T-helper 2 cell (primary cell): ENCODE measurements at places on chromosomes 2 and 18.

GRCh38 chr2:75647771-75648170 is 1.2 kb downstream of the MRPL19 start:
- DNase-seq = no peak

DNA sequence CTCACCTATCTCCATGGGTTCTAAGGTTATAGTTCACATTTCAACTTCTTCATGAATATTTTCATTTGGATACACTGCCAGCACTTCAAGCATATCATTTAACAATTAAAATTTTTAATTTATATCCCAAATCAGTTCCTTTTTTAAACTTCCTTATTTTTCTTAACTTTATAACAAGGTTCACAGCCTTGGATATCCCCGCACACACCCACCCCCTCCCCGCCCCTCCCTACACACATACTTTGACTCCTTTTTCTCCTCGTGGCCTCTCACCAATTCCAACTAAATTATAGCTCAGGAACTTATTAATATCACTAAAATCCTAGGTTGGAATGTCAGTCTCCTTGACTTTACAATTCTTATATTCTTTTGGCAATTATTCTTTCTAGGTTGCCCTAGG is 163.6 kb upstream of the SETBP1 start:
- DNase-seq = no peak

- no peak for DNase-seq
Observed at GRCh38 chr2:83874712-83875430, 584.2 kb downstream of the SUCLG1 start.

DNA sequence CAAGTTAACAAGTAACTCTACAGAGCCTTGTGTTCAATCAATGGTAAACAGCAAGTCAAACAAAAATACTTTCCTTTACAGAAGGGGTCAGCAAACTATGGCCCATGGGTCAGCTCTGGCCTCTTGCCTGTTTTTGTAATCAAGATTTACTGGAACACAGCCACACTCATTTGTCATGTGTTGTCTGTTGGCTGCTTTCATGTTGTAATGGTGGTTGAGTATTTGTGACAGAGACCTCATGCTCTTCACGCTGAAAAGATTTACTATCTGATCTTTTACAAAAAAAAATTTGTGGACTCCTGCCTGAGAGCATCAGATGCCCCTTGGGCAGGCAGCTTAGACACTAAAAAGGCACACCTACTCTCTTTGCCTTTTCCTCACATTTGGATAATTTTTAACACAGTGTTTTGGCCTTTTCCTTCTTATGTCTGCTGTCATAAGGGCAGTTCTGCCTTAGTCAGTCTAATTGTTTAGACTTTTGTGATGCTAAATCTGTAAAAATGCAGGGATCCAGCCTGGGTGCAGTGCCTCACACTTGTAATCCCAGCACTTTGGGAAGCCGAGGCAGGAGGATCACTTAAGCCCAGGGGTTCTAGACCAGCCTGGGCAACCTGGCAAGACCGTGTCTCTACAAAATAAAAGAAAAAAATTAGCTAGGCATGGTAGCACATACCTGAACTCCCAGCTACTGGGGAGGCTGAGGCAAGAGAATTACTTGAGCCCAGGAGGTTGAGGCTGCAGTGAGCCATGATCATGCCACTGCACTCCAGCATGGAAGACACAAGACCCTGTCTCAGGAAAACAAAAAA is 18.3 kb downstream of the IL1B start:
- DNase-seq = no peak

DNA sequence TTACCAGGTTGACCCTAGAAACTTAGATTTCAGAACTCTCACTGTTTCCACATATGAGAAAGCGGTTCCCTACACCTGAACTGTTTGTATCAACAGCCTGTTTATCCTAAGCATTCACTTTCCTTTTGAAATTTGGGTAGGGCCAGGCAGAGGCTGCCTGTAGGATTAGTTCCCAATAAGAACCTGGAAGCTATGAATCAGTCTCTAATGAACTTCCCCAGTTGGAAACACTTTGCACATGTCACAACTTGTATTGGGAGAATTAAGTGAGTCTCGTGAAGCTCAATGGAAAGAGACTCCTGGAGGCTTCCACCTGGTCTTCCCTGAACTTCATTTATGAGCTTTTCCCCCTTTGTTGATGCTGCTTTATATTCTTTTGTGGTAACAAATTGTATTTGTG is 486.6 kb upstream of the HS6ST1 start:
- no peak for DNase-seq

- no peak for DNase-seq
Observed at GRCh38 chr2:225584796-225585195, 185.3 kb downstream of the NYAP2 start.

DNA sequence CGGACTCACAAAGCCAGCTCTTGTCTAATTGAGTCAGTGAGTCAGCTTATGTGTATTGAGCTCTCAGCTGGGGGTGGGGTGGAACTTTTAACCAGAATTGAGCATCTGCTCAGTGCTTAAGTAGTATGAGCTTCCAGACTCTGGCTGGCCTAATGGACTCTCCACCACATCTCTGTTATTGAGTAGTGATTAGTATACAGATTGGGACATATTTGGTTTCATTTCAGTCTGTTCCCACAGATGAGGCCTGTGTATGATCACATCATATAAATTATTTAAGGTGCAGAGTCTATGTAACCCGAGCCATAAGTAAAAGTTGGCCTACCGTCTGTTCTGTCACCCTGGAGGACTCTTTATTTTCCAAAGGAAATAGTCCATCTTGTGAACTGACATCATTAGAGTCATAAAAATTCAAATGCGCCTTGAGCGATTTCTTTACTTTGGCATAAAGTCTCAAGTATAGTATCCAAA is 152.1 kb downstream of the THSD7B start:
- no peak for DNase-seq

GRCh38 chr2:182655750-182656149 is 60.3 kb upstream of the DNAJC10 start:
- DNase-seq = no peak

- DNase-seq = no peak
Observed at GRCh38 chr2:100393362-100393761, 24.1 kb downstream of the CHST10 start.

- no peak for DNase-seq
Observed at GRCh38 chr2:144597894-144598593, 78.1 kb upstream of the ZEB2 start.

GRCh38 chr18:6795307-6795706 is 65.8 kb downstream of the ARHGAP28 start:
- no peak for DNase-seq

DNA sequence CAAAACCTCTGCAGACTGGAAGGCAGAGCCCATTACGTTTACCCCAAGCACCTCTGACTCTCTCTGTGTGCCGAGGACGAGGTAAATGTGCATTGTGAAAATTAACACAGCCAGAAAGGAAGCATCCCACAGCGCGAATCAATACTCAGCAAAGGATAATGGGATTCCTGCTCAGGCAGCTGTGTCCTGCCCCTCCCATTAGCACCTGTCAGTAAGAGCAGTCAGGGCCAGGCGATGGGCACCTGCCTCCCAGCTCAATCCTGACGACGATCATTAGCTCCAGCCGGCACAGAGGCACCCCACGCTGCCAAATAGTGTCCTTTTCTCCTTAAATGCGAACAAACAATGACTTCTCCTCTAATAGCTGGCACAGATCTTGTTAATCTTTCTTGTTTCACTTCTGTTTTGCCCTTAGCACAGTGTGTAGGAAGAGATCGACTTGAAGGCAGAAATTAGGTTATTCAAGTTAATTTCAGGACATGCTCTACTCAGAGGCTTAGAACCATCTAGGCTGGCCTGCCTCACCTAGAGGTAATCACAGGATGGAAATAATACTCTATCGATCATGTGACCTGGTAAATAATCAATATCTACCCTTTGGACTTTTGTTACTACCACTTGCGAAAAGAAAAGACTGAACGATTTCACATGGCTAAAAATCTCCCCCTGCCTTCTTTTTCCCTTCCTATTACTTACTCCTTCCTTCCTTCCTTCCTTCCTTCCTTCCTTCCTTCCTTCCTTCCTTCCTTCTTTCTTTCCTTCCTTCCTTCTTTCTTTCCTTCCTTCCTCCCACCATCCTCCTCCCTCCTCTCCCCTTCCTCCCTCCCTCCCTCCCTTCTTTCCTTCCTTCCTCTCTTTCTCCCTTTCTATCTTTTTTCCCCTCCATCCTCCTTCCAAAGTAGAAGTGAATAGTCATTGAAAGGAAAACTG is 487.9 kb upstream of the ID2 start:
- DNase-seq = no peak

DNA sequence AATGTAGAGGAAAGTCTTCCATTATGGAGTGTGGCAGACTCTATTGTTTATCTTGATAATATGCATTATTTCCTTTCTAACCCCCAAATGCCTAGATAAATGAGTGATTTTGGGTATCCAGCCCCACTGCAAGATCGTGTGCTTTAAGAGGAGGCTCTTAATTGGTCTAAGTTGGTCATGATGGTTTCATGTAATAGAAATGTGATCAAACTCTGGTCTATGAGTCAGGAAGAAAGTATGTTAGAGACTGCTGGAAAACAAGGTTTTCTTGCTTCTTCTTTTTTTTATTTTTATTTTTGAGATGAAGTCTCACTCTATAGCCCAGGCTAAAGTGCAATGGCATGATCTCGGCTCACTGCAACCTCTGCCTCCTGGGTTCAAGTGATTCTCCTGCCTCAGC is 344.5 kb upstream of the TNP1 start:
- no peak for DNase-seq
